ENCODE measurements at places on chromosomes 7 and 10.

DNA sequence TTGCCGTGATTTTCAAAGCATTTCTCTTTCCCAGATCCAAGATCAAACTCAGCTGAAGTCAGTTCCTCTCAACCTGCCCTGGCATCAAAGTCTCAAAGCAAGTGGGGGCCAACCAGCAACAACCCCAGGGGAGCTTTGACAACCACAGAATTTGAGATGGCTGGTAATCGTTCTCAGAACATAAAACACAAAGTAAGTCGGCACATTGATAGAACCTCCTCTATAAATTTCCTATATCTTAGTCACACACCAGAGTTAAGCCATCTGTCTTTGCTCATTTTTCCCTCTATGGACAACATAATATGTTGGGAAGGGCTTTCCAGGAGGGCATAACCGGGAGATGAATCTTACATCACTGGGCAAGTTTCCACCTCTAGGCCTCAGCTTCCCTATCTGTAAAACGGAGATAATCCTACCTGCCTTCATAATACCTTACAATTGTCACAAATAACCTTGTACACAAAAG is 1.2 kb upstream of the DNAJC9 start:
- no peak for DNase-seq

GRCh38 chr7:105439174-105439893 is 50.6 kb upstream of the SRPK2 start:
- DNase-seq: no peak

DNA sequence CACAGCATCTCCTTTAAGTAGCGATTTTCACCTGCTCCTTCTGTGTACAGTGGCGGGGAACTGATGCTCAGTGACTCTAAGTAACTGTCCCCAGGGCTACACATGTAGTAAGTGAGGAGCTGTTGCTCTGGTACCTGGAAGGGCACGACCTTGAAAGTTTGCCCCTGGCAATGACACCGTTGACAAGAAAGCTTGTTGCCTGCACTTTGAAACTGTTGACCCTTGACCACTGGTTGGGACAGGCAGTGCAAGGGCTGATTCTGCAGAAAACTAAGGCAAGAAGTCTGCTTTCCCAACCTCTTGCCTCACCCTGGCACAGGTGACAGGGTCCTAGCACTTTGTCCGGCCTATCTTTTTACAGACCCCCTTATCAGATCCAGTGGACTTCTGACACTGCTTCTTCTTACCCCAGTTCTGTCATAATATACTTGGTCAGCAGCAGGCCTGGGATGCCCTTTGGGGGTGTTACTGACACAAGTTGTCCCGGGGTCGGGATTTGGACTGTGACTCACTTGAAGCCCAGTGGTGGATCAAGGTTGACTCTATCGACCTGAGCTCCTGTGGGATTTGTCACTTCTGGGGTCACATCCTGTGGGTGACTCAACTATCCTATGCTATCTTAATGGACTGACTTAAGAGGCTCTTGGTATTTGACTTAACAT is 5.8 kb downstream of the ACSL5 start:
- DNase-seq: no peak

- DNase-seq: no peak
Observed at GRCh38 chr10:3606309-3606708, 178.7 kb downstream of the KLF6 start.

GRCh38 chr7:1911571-1911970 is 241.5 kb downstream of the ELFN1 start:
- DNase-seq: no peak

GRCh38 chr7:117997862-117998825 is 124.9 kb upstream of the CTTNBP2 start:
- peak; percentile 28 for DNase-seq

DNA sequence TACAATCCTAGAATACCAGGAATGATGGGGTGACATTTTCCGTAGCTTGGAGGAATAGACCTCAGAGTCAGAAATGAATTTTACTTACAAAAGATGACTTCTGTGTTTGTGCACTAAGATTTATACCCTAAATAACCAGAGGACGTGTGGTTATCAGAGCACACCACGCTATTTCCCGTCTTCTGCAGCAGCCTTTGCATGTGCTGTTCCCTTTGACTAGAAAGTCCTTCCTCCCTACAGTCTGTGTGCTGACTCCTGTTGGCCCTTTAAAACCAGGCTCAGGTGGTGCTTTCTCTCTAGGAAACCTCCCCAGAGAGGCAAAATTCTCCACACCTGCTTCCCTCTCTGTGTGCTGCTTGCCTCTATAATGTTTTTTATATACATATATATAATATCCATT is 73.3 kb upstream of the SMNDC1 start:
- DNase-seq: no peak

DNA sequence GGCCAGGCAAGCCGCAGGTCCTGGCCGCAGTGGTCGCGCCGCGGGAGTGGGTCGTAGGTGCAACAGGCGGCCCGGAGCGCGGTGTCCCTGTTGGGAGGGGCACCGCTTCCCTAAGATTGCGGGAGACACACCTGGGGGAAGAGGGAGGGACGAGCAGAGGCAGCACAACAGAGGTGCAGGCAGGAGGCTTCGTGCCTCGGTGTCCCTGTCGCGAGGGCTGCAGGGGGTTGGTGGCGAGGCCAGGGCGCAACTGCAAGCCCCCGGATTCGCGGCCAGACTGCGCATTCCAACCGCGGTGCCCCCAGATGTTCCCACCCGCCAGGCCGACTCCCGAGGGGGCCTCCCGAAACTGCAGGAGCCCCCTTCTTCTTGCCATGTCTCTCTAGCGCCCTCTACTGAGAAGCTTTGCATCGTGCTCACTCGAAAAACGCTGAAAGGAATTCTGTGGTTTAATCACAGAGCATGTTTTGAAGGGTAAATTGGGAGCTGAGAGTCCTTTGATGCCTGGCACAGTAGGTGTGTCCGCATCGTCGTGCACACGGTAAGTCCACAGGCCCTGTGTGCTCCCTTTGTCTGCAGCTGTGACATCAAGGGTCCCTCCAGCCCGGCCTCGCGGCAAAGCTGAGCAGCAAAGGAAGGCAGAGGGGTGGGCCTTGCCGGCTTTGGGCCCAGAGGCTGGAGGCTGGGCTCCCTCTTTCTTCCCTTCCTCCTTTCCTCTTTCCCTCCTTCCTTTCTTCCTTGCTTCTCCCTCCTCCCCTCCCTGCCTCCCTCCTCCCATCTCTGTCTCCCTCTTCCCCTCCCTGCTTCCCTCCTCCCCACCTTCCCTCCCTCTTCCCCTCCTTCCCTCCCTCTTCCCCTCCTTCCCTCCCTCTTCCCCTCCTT is 6.2 kb upstream of the MBL2 start:
- DNase-seq: no peak

GRCh38 chr10:69097729-69098128 is 9.8 kb downstream of the SRGN start:
- DNase-seq: no peak

DNA sequence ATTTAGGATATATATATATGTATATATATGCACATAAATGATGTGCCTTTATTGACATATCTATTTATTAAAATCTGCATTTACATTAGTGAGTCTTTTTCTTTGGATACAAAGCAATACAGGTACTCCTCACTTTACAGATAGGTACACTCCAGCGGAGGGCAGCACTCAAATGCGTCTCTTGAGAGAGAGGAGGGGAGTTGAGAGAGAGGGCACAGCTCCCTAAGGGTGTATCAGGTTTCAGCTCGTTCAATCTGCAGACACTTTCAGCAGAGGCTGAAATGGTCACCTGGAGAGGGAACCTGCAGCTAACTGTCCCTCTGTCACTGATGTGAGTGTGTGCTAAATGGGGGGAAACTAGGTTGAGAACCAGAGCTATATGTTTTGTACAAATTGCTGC is 21.5 kb downstream of the C10orf53 start:
- peak; percentile 72 for DNase-seq

- no peak for DNase-seq
Observed at GRCh38 chr7:113790025-113790424, 128.8 kb downstream of the PPP1R3A start.

DNA sequence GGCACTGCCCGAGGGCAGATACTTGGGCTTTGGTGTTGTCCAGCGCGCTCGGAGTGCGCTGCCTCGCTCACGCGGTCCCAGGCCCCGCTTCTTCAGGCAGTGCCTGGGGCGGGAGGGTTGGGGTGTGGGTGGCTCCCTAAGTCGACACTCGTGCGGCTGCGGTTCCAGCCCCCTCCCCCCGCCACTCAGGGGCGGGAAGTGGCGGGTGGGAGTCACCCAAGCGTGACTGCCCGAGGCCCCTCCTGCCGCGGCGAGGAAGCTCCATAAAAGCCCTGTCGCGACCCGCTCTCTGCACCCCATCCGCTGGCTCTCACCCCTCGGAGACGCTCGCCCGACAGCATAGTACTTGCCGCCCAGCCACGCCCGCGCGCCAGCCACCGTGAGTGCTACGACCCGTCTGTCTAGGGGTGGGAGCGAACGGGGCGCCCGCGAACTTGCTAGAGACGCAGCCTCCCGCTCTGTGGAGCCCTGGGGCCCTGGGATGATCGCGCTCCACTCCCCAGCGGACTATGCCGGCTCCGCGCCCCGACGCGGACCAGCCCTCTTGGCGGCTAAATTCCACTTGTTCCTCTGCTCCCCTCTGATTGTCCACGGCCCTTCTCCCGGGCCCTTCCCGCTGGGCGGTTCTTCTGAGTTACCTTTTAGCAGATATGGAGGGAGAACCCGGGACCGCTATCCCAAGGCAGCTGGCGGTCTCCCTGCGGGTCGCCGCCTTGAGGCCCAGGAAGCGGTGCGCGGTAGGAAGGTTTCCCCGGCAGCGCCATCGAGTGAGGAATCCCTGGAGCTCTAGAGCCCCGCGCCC is at the start of gene NPY:
Gene NPY, plus strand, starts transcription at position 294 of the 802 bp plus-strand sequence. CDS start 1,051 bp downstream, outside the sequence.
- DNase-seq: peak; percentile 51

- no peak for DNase-seq
Observed at GRCh38 chr10:132907821-132908620, 34.3 kb downstream of the CFAP46 start.

GRCh38 chr10:125708971-125709503 is 10.5 kb upstream of the EDRF1 start:
- DNase-seq: no peak

GRCh38 chr7:151603951-151604350 is 84.3 kb upstream of the RHEB start:
- DNase-seq: no peak

GRCh38 chr7:140284062-140284461 is 107.3 kb upstream of the KDM7A start:
- DNase-seq: no peak

GRCh38 chr7:25951414-25952260 is 200.4 kb upstream of the NFE2L3 start:
- DNase-seq: peak; percentile 76

GRCh38 chr7:37391791-37392672 is 56.6 kb downstream of the ELMO1 start:
- no peak for DNase-seq

GRCh38 chr7:2804227-2804763 is 39.8 kb downstream of the GNA12 start:
- no peak for DNase-seq

- DNase-seq: no peak
Observed at GRCh38 chr7:80443325-80443724, 68.5 kb downstream of the GNAT3 start.

GRCh38 chr7:46776790-46777189 is 805.1 kb downstream of the TNS3 start:
- DNase-seq: no peak

DNA sequence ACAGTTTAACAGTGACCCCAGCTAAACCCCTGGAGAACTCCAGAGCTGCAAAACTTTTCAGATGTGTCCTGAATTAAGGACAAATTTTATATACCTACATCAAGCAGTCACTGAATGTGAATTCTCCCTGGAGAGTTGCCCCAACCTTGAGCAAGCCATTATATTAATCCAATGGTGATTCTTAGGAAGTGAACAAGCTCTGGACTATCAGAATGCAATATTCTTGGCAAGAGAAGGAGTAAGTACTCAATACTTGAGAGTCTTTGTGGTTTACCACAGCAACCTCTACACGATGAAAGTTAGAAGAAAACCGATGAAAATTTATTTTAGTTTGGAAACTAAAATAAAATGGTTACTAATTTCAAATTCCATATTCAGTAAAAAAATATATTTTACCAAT is 19.3 kb upstream of the ZNF365 start:
- no peak for DNase-seq

GRCh38 chr7:29143751-29144150 is 2.6 kb downstream of the CPVL start:
- no peak for DNase-seq

DNA sequence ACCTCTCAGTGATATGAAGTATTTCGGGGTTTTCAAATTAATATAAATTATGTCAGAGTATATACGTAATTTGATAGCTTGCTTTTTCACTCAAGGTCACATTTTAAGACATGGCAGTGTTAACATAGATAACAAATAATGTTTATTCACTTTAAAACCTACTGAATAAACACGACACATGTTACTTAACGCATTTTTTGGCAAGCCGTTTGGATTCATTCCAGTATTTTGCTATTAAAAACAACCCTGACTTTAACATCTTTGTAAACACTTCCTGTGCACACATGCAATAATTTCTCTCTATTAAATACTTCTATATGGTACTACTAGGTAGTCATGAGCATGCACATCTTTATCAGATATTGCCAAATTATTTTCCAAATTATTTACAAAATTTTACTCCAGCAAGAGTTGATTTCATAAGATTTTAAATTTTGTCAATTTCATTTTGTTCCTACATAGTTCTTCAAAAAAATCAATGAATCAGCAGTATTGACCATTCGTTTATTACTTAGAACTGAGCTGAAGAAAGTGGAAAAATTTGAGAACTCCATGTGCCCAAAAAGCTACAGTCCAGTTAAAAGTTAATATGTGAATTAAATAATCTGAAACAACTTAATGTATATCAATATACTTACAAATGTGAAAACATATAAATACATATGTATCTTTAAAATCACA is 26.8 kb upstream of the THSD7A start:
- DNase-seq: no peak

- peak; percentile 79 for DNase-seq
Observed at GRCh38 chr7:30649717-30650420, 32.4 kb downstream of the CRHR2 start.

DNA sequence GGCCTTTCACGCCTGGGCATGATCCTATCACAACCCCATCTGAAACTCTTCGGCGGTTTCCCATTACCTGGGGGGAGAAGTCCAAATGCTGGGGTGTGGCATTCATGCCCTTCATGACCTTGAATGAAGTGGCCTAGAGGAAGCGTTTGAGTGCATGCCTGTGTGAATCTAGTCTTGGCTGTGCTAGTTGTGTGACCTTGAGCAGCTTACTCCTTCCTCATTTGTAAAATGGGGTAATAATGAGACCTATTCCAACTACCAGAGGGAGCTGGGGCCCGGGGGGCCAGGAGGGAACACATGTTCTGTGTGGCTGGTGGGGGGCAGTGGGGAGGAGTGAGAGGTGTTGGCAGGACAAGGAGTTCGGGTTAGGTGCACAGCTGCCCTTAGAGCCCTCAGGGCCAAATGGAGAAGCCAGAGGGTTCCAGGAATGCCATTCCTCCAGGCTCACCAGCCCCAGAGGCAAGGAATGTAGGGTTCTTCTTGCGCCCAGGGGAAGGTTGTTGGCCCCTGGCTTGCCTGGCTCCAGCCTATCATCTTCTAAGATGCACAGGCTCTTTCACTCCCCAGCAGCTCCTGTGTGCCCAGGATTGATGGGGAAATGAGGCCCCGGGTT is 21.3 kb upstream of the TBRG4 start:
- DNase-seq: no peak

DNA sequence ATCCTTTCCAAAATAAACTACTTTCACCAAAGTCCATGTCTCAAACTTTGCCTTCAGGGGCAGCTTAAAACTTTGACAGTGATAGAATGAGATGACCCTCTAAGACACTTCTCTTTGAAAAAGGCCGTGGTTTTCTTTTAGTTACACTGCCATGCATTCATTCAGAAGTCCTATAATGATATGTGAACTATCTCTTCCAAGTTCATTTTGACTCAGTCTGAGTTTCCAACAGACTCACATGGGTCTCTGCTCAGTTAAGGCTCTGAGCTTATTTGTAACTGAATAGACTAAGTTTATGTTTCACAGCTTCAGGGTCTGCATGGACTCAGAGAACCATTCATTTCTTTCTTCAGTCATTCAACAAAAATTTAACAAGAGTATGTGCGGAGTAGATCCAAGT is 208.9 kb upstream of the PRSS1 start:
- no peak for DNase-seq

Measured in DMS79 treated with DMSO at 0.1 percent for 48 hours (cell line).